ENCODE measurements at places on chromosomes 11 and 22.

GRCh38 chr11:47378010-47378835, at the start of gene SPI1:
TSS of gene SPI1 (minus strand) at chr11:47378547. CDS start at chr11:47378353, 194 bp downstream.
- no peak for DNase-seq

DNA sequence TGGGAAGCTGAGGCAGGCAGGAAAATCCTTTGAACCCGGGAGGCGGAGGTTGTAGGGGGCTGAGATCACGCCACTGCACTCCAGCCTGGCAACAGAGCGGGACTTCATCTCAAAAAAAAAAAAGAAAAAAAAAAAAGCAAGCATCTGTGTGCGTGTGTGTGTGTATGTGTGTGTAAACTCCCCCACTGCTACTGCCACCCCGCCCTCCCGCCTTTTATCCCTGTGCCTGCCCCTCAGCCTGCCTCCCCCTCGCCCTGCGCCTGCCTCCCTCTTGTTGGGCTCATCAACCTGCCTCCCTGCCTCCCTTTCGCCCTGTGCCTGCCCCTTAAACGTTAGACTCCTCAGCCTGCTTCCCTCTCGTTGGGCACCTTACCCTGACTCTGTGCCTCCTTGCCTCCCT, 18.0 kb downstream of the TMEM258 start:
- no peak for DNase-seq

GRCh38 chr11:121654843-121655536, 202.2 kb upstream of the SORL1-AS1 start:
- DNase-seq = peak; percentile 57

DNA sequence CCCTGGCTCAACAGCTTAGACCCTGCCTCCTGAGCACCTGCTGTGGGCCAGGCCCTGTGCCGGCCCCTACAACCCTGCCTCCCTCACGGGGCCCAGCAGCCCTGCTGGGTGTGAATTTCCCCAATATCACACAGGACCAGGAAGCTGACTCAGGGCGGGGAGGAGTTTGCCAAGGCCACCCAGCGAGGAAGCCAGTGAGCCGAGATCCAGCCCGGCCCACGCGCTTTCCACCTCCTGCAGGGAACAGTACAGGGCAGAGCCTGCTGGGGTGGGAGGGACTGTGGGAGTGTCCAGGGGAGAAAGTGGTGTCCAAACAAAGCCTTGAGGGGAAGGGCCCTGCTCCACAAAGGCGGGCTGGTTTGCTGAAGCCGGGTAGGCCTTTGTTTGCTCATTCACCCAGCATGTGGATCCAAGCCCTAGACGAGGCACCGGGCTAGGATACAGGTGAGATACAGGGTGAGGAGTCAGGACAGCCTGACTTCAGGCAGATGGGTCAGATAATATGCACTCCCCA, 26.8 kb downstream of the RPL3 start:
- DNase-seq = no peak

GRCh38 chr11:44979543-44980399, 29.1 kb upstream of the TP53I11 start:
- no peak for DNase-seq

DNA sequence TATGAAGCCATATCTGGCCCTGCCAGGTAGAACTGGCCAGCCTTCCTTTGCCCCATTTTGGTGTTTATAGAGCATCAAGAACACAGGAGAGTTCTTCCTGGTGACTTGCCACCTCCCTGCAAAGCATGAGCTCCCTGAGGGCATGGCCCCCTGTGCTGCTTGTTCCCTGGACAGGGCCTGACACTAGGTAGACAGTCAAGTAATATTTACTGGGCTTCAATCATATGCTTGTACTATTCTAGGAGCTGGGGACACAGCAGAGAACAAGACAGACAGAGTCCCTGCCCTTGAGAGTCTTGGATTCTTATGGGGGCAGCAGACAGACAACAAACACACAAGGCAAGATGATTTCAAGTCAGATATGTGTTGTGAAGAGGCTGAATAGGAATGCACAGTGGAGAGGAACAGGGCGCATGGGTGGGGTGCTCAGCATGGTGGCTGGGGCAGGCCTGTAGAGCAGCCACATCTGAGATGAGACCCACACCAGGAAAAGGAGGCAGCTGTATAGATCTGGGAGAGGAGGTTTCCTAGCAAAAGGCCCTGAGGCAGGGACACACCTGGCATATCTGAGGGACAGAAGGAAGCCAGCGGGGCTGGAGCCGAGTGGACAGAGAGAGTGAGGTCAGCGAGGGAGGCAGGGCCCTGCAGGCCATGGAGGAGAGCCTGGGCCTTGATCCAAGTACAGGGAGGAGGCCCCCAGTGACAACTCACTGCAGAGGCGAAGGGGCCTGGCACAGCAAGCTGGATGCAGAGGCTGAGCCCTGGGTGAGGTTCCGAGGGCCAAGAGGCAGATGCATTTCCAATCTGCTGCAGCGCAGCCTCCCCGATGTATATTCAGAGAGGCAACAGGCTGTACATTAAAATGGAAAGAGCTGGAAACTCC, 10.2 kb upstream of the CBX6 start:
- DNase-seq = no peak

- DNase-seq = no peak
Measured at GRCh38 chr22:39135092-39135896, 17.2 kb downstream of the CBX7 start.
